ENCODE measurements at places on chromosomes 3 and 15.

- no peak for DNase-seq
Measured at GRCh38 chr15:41340189-41340695, 7.6 kb downstream of the NUSAP1 start.

- DNase-seq = peak; percentile 76
Measured at GRCh38 chr15:39125904-39126303, 455.0 kb upstream of the THBS1 start.

DNA sequence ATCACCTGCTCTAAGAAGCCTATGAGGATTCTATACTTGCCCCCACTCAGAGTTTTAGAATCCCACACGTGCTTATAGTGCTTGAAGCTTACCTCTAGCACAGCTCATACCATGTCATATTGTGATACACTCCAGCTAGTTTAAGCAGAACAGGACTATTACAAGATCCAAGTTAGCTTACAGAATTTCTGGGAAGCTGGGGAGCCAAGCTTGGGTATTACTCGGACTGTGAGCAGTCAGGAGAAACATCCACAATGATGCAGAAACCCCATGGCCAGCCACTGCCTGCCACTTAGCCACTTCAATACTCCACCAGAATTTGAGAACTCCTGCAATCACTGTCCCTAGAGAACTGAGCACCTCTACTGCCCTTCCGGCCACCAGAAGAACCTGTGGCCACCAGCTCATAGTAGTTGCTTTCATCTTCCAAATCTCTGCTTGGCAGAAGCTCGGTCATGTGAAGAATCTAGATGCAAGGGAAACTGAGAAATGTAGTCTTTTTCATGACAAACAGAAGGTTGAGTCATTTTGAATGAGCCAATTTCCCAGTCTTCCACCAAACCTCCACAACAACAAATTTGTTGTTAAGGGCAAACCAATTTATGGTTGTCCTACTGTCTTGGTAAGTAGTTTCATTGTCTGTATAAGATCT lies 27.7 kb upstream of the SSR3 start:
- no peak for DNase-seq

DNA sequence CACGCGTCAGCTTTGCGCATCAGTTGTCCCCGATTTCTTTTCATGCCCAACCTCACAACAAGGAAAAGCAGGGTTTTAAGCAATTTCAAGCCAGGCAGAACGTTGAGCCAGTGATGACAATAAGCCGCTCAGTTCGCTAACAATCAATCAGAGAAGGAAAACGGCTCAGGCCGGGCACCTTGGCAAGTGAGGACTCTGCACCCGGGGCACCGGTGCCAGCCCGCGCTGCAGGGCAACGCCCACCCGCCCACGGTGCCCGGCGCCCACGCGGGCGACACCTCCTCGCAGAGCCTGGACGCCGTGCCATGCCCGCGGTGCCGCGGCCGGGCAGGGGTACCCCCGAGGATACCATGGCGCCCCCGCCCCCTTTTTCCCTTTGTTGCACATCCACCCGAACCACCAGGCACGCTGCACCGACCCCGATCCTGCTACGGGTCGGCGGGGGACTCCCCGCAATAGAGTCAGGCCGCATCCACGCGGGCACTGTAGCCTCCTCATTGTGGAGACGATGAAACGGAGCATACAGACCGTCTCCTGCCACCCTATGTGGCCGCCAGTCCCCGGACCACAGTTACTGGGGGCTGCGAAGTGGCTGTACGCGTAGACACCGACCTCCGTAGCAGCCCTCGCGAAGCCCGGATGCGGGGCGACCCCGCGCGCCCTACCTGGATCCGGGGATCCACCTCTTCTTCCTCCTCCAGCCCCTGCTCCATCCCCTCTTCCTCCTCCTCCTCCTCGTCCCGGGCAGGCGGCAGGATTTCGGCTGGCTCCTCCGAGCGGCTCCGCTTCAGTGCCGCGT lies 581 bp downstream of the SH3BP5 start:
- DNase-seq = no peak

DNA sequence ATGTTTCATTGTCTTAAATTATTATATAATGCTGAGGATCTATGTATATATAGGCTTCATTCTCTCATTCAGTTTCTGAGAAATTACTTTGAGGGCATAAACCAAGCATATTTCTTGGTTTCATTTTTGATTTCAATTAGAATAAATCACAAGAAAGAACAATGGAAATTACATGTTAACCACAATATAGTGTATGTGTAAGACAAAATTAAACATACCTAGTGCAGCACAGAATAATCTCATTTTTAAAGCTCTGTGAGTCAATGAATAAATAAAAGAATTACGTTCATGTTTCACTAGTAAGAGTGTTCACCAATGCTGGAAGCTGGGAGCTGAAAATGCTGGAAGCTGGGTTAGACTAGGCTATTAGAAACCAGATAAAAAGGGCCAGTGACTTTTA lies 72.8 kb downstream of the UBE3A start:
- no peak for DNase-seq

DNA sequence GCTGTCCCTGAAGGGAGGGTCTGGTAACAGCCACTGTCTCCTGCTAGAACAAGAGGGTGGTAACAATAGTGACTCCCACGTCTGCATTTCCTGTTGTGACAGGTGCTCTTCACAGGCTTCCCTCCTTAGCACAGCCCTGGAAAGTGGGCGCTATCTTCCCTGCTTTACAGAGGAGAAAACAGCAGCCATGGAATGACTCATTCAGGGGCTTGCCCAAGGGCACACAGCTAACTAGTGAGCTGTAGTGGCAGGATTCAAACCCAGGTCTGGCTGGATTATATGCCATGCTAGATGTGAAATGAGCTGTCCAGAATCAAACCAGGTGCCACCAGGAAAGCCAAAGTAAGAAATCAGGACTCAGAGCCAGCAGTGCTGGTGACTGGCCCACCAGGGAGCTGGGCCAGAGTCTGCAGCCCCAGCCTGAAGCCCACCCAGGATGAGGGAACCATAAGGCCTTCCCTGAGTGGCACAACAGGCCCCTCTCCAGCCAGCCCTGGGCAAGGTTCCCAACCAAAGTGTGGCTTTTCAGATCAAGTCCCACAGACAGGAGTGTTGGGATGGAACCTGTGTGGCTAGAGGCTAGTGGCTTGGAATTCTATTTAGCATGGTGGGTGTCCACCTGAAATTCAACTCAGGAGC lies 102.4 kb downstream of the ETFA start:
- DNase-seq = no peak

- peak; percentile 93 for DNase-seq
Measured at GRCh38 chr15:100764778-100765466, 114.7 kb upstream of the ALDH1A3 start.

- no peak for DNase-seq
Measured at GRCh38 chr15:75791337-75791713, 51.9 kb upstream of the UBE2Q2 start.

- no peak for DNase-seq
Measured at GRCh38 chr15:69114331-69114928, 46.0 kb upstream of the GLCE start.

DNA sequence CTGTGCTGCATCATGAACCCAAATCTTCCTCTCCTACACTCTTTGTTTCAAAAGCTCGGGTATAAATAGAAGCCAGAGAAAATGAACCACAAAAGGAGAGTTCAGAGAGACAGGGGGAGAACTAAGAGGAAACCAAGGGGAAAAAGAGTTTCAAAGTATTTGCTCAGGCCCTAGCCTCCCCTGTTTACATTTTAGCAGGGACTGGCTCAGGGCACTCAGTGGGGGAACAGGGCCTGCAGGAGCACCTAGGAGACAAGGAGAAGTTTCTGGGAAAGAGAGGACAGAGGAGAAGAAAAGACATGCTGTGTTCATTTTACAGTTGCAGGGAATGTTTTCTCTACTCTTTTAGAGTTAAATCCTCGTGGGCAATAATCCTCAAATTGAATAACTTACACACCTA lies 8.5 kb upstream of the IL17RD start:
- DNase-seq = no peak

- no peak for DNase-seq
Measured at GRCh38 chr15:74193905-74194304, 8.7 kb downstream of the STRA6 start.

DNA sequence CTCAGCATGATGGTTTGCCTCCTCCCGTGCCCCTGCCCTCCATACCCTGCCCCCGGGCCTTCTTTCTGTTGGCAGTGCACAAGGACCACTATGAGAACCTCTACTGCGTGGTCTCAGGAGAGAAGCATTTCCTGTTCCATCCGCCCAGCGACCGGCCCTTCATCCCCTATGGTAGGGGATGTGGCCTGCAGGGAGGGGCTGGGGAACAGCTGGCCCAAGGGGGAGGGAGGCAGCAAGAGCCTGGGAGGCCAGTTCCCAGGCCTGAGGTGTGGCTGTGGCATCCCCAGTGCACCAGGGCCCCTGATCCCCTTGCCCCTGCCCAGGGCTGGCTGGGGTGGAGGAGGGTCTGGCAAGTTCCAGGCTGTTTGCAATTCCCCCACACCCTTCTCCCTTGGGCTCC lies 2.6 kb upstream of the PLA2G4B start:
- peak; percentile 10 for DNase-seq

- peak; percentile 98 for DNase-seq
Measured at GRCh38 chr3:115239717-115240116, 92.6 kb upstream of the ZBTB20 start.

GRCh38 chr3:53842436-53843194 lies 3.6 kb downstream of the CHDH start:
- no peak for DNase-seq

GRCh38 chr15:70024521-70024920 lies 73.2 kb downstream of the TLE3 start:
- DNase-seq = no peak

- DNase-seq = peak; percentile 83
Measured at GRCh38 chr15:77543159-77543882, 89.4 kb downstream of the LINGO1 start.

All from fibroblast of skin of right quadriceps (primary cell).